ENCODE measurements at places on chromosomes 7 and 10.

GRCh38 chr10:125534515-125534914, 148.4 kb downstream of the TEX36 start:
- no peak for DNase-seq

- no peak for DNase-seq
Measured at GRCh38 chr7:25926891-25927625, 224.9 kb upstream of the NFE2L3 start.

DNA sequence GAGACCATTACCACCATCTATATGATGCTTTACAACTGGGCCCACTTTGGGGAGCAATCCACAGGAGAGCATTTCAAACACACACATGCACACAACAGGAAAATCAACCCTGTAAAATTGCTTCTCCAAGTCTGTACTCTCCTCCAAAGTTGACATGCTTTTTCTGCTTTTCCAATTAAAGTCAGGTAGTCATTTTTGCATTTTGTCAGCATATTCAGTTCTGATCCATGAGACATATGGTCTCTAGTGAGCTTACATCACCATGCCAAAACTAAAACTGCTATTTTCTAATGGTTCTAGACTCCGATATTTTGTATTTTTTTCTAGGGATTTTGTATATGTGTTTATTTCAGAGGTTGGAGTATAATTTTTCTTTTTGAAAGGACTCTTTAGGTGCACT, 373.5 kb upstream of the LRRTM3 start:
- no peak for DNase-seq

DNA sequence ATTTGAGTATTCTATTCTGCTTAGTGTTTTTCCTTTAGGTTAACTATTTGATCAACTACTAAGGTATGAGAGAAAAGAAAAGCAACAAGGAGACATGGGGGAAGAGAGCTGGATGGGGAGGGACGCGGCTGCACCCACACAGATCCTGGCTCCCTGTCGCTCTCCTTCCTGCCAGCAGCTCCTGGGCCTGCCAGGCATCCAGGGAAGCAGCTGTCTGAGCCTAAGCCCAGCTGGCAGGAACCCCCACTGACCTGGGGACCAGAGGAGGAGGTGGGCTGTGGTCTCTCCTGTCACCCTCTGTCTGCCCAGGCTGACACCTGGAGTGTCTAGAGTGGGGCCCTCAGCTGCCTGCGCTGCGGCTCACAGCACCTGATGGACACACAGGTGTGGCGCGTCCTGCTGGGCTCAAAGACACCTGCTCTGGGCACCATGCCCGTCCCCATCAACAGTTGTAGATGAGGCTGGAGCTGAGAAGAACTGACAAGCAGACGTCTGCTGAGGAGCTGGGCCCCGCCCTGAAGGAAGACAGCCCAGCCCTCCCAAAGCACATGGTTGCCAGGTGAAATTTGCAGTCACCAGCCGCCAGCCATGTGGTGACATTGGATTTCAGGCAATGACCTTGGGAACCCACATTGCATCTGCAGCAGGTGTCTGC, 207.9 kb downstream of the PLXNA4 start:
- DNase-seq, result no peak

DNA sequence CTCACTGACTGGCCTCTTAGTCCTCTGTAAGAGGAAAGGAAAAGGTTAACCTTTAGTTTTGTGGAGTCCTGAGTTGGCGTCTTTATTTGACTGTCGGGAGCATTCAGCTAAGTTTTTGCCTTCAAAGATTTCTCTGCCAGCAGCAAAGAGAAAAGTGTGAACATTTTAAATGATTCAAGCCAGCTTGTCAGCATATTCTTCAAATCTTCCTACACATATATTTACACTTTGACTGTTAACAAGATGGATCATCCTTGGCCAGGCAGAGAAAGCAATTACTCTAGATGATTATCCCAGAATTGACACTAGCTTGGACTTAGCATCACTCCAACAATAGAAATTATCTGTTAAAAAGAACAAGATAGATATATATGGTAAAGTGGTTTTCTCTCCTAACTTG, 15.8 kb upstream of the YAE1 start:
- DNase-seq, result no peak

GRCh38 chr7:75995996-75996395, 1.6 kb upstream of the TMEM120A start:
- no peak for DNase-seq

DNA sequence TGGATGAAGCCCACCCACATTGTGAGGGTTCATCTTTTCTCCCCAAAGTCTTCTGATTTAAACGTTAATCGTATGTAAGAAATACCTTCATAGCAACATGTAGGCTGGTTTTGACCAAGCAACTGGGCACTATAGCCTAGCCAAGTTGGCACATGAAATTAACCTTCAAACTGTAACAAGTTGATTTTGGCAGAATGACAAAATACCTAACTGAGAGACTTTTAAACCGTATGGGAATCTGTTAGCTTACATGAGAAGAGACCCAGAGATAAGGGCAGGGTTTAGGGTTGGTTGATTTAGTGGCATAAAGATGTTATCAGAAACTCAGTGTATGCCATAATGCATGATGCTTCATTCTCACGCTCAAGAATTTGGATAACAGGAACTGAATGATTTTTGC, 69.5 kb downstream of the CDK13 start:
- DNase-seq, result no peak
